T-helper 17 cell (primary cell): ENCODE measurements at places on chromosomes 7 and 10. TPM values are rescaled to one million over a fixed set of nuclear protein-coding genes. Genes with fewer than 3 reads are reported as not detected.

DNA sequence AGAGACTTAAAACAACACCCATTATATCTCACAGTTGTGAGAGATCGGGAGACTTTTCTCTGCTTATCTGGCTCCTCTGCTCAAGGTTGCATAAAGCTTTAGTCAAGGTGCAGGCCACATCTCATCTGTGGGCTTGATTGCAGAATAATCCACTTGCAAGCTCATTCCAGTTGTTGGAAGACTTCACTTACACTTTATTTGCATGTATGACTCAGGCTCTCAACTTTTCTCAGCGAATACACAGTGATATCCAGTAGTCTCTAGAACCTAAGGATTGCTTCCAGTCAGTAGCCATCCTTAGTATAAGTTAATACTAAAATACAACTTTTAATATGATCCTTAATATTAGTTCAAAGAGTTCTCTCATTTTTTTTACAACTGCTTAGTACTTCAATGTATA, 435.5 kb upstream of the NRG3 start:
- no peak for DNase-seq

DNA sequence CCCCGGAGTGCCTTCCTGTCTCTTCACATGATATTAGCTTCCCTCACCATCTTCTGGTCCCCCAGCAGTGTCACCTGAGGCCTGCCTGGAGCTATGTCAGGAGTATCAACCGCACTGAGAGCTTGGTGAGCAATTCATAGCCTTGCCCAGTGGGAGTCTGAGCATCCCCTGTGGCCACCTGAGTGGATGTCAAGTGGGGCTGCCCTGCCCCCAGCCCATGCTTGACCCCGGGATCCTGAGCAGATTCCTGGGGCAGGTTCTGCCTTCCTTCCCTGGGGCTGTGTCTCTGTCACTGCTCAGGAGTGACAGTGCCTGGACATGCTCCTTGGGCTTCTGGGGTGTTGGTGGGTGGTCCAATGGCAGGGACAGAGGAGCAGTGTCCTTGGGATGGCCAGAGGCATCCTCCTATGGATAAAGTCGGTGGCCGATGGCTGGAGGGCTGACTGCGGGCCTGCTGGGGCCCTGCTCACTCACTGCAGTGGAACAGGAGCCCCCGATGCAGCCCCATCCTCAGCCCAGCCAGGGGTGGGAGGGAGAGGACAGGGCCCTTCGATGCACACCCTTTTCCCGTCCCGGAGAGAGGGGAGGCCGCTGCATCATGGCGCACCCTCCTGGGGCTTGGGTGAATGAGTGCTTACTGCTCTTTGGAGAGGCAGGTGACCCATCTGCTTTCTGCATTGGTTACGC, 95.7 kb downstream of the BMS1 start:
- DNase-seq: no peak

- DNase-seq: no peak
Measured at GRCh38 chr7:91185771-91186170, 78.5 kb upstream of the FZD1 start.

GRCh38 chr7:134602881-134603451, 43.7 kb upstream of the BPGM start:
- no peak for DNase-seq

- no peak for DNase-seq
Measured at GRCh38 chr7:130894909-130895750, 161.1 kb upstream of the KLF14 start.

- DNase-seq: no peak
Measured at GRCh38 chr10:43347997-43348396, 23.4 kb upstream of the FXYD4 start.

GRCh38 chr10:15245530-15245929, 77.0 kb upstream of the NMT2 start:
- DNase-seq: no peak

DNA sequence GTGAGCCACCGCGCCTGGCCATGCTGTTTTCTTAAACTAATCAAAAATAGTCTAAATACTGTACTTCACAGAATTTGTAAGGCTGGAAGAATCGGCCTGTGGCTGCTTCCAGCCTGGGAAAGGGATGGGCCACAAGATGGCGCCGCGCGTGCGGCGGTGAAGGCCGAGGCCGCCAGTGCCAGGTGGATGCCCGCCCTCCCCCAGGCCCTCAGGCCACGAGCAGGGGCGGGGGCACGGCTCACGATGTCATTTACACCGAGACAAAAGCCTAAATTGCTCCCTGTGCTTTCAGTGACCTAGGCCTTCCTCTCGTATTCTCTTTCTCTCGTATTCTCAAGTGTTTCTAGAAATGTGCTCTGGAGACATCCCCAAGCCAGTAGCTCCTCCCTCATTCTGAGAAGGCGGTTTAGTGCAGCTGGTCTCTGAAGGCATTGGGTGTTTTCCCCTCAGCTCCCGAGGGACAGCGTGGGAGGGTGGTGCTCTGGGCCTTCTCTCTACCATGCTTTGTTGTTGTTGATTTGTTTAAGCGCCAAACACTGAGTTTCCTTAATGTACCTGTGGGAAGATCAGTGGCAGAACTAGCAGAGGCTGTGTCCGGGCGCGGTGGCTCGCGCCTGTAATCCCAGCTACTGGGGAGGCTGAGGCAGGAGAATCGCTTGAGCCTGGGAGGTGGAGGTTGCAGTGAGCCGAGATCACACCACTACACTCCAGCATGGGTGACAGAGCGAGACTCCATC, 68.4 kb downstream of the CDC123 start:
- peak; percentile 57 for DNase-seq

DNA sequence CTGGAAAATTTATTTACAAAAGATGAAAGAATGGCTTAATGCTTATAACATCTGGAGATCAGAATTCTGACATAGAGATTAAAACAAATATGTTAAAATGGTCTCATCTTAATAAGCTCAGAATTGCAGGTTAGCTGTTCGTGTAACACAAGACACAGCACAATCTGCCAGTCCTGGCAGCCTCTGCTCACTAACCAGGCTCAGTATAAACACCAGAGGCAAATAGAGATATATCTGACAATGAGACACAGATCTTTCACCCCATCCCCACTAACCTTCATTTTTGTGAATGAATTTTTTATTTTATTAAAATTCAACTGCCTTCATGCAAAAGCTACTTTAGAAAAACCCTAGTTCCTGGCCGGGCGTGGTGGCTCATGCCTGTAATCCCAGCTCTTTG, 51.8 kb downstream of the RELN start:
- no peak for DNase-seq

- DNase-seq: no peak
Measured at GRCh38 chr7:131865911-131866310, 309.5 kb upstream of the PODXL start.

DNA sequence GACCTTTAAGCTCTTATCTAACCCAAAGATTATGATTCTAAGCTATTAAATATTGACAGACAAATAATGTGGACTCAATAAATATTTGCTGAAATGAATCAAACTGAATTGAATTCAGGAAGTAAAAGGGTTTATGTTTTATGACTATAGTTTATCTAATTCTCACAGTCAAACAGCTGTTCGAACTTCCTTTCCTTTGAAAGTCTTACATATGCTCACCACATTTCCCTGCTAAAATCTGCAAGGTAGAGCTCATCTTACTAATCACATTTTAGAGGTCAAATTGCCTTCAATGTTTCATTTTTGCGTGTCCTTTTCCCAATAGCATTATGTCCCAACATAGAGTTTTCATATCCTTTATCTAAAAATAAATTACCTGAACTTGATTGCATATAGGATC, 154.9 kb upstream of the PPP1R3A start:
- DNase-seq: no peak

GRCh38 chr10:3208481-3209406, 36.2 kb upstream of the PITRM1 start:
- DNase-seq: no peak

GRCh38 chr10:54485971-54486370, 315.1 kb downstream of the PCDH15 start:
- DNase-seq: no peak

GRCh38 chr7:45715471-45716352, 141.5 kb downstream of the ADCY1 start:
- DNase-seq: no peak

GRCh38 chr10:75398200-75398691, 3.3 kb downstream of the ZNF503 start:
- no peak for DNase-seq

DNA sequence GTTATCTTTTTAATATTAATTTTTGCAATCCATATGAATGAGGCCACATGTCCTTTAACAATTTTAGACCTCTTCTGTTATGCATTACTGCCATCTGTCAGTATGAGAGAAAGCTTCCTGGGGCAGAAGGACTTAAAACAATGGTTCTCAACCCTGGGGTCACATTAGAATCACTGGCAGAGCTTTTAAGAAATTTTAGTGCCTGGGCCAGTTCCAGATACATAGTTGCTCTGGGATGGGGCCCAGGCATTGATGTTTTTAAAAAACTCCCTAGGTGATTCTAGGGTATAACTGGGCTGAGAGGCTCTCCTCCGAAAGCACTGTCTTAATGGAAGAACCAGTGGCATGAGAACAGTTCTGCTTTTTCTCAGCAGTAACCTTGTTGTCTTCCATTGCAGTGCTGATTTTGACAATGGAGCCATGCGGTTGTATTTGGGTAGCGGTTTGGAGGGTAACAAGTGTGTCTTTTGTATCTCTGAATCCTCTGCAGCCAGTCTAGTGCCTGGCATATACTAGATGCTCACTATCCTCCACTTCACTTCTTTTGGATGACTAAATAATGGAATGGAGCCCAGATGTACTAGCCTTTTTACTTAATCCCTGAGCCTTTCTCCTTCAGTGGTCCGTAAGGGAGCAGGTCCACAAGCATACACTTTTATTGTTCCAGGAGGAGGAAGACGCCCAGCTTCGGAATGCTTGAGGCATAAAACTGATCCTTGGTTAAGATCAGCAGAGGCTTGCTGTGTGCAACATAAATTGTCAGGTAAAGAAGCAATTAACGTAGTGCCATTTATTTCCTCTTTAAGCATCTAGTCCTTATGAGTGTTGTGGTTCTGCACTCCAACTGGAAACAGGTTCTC, 227.1 kb downstream of the AUTS2 start:
- DNase-seq: no peak

DNA sequence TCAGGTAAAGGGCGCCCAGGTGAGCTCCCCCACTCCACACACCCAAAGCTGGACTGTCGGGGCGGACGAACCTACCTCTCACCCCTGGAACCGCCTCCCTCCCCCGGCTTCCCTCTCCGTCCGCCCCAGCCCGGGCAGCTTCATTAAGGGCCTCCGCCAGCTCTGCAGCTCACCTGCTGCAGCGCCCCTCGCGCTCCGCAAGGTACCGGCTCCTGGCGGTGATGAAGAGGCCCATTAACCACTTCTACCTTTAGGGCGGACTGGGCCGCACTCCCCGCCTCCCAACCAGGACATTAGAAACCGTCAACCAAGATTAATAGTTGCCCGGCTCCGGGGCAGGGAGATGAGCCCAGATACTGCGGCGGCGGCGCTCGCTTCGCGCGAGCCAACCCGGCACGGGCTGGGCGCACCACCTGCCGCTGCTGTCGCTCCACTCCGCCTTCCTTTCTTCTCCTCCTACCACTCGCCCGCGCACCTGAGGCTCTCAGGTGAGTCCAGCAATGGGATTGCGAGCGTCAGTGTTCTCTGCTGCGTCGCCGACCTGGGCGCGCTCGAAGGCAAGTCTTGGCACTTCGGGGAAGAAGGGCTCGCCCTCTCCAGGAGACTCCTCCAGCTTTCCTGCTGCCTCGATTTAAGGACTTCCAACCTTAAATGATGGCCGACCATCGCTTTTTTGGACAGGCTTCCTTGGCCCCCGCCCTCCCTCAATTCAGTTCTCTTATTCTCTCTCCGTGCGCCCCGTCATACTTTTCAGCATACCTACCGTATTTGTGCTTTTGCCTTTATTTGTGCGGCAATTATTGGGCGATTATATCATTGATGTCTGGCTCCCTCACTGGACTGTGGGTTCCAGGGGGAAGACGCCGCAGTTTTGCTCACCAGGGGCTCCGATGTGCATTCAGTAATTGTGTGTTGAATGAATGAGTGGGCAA, 13.6 kb upstream of the KAZALD1 start:
- no peak for DNase-seq

GRCh38 chr10:62652114-62652513, 152.4 kb upstream of the ADO start:
- no peak for DNase-seq

DNA sequence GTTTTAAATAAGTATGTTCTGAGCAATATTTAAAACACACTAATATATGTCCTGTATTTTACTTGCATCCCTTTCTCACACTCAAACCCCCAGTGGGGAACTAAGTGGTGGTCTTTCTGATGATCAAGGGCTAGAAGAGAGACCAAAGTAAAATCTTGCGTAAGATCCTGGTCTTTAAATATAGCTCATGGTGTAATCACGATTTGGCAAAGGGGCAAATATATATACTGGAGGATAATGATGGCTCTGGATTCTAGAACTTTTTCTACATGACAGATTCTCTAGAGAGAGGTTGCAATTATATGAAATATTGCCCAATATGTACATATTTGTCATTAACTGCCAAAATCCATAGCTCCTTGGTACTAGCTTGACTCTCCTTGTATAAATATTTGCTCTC, 438.3 kb downstream of the NXPH1 start:
- no peak for DNase-seq

DNA sequence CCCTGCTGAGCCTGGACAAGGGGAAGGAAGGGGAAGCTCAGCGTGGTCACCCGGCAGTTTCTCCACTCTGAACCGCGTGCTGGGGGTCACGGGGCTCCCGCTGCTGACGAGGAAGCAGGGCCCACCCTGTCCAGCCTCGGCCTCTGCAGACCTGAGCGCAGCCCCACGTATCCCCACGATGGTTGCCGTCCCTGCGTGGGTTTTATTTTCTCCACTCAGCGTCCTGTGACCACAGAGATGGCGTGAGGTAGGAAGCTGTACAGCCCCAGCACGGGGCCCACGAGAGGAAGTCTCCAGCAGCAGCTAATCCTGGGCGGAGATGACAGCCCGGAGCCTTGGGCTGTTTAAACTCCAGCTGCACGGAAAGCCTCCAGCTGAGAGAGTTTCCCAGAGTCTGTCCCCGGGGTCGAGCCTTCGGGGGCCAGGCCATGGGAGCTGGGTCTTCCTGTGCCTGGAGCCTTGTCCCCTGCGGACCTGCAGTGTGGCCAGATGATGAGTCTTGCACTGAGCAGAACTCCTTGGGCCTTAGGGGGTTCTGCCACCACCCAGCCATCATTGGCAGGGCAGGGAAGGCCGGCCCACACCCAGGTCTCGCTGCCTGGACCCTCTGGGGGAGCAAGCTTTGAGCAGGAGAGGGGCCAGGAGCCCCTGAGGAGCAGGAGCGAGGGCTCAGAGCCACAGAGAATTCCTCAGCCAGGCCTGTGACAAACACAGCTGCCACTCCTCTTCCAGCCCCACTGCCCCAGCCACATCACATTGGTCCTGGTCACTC, 72.8 kb upstream of the FAM20C start:
- no peak for DNase-seq

DNA sequence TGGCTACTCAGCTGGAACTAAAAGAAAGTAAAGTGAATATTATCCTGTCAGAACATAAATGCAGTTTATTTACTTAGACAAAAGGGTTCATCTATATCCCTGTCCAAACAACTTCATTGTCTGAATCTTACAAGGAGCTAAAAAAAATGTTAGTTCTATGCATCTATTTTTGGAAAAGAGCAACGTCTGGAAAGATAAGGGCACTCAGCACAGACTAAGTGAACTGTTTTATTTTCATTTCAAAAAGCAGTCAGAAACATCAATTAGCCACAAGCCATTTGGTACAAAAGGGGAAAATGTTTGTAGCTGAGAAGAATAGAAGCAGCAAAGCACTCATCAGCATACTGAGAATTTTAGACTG, 245.5 kb downstream of the FOXP2 start:
- no peak for DNase-seq

The SLC26A5 gene
- total RNA-seq: not detected

The ANKRD26 gene
- total RNA-seq: 5.3 TPM
